Fibroblast of gingiva (primary cell): ENCODE measurements at places on chromosomes 1 and 21.

DNA sequence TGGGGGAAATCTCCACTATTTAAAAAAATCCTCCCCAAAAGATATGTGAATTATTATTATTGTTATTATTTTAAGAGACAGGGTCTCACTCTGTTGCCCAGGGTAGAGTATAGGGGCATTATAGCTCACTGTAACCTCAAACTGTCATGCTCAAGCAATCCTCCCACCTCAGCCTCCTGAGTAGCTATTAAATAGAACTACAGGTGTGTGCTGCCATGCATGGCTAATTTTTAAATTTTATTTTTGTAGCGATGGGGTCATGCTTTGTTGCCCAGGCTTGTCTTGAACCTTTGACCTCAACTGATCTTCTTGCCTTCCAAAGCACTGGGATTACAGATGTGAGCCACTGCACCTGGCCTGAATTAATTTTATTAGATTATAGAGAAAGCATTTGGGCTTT, 116.8 kb downstream of the RABGAP1L start:
- DNase-seq: no peak

- DNase-seq: no peak
These were observed 82.1 kb downstream of the KCND3 start for GRCh38 chr1:111907321-111907720.

GRCh38 chr21:42021371-42022090, 11.4 kb upstream of the ZBTB21 start:
- DNase-seq: no peak

GRCh38 chr1:103372866-103373265, 152.6 kb upstream of the RNPC3 start:
- DNase-seq: peak; percentile 16

GRCh38 chr1:154714052-154714623, 106.2 kb upstream of the ADAR start:
- DNase-seq: no peak

DNA sequence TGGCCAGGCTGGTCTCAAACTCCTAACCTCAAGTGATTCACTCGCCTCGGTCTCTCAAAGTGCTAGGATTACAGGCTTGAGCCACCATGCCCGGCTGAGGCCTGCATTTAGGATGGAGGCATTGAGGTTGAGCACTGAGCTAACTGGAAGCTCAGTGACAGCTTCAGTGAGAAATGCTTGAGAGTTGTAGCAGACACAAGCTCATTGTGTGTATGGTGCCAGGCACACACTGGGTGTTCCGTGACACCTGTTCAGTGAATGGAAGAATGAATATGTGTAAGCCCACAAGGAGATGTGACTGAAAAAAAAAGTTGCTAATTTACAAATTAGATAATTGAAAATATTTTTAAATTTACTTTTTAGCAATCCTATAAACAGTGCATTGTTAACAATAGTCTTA, 21.8 kb downstream of the LURAP1 start:
- DNase-seq: no peak

DNA sequence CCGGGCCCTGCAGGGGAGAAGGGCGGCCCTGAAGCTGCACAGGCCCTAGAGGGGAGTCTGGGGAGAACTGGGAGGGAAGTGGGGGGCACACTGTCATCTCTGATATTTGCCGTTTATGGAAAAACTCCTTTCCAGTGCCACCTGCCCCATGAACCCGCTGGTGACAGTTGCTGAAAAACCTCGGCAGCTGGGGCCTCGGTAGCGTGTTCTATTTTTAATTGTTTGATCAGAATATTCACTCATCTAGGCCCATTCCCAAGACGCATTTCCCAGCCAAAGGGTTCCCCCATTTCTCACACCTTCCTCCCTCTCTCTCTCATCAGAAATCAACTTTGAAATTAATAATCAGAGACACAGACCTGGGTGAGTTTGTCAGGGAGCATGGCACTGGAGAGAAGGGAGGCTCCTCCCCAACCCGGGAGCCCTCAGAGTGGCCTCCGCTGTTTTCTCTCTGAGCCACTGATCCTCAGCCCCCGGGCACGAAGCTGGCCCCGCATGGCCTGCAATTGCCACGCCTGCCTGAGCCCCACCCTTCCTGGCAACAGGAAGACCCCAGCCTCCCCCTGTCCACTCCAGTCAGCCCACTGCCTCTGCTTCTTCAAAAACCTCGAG, 111.1 kb downstream of the CASZ1 start:
- no peak for DNase-seq

- no peak for DNase-seq
These were observed 33.3 kb downstream of the LRRC8B start for GRCh38 chr1:89557956-89558355.

DNA sequence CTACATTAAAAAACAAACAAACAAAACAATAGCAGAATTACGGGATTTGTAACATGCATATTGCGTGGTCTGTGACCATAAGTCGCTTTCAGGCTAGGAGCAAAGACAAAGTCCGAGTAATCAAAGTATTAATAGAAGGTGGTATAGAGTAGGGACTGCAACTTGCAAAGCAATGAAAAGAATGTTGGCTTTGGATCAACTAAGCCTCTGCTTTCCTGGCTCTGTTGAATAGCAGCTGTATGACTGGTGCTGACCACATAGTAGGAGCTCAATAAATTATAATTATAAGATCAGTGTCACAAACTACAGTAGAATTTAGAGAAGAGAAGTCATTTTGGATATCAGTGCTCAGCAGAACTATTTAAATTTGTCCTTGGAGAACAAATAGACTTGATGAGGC, 586.4 kb downstream of the DPYD start:
- peak; percentile 30 for DNase-seq

DNA sequence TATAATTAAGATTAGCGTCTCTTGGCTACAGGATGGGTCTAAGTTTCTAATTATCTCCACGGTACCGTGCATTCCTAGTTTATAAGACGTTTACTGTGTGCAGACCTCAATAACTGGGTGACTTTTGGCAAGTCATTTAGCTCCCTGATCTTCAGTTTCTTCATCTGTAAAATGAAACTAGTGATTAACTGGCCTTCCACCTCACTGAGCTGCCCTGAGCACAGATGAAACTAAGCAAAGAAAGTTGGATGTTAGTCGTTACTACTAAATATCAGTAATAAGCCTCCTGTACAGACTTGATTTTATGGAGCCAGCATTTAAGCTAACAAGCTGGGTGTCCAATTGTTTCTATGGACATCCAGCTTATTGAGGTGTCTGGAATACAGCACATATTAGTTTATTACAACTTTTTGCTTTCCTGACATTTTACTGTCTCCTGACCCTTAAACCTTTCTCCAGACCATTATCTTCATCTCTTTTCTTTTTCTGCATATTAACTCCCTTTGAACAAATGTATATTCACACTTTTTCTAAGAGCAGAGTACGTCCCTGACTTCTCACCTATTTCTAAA, 1.1 kb downstream of the CR2 start:
- no peak for DNase-seq
